ENCODE measurements at places on chromosomes 11 and 22.

- no peak for DNase-seq
Observed at GRCh38 chr11:6584528-6584927, 18.9 kb downstream of the RRP8 start.

- DNase-seq: no peak
Observed at GRCh38 chr11:38824573-38824972, 2226.5 kb upstream of the RAG2 start.

GRCh38 chr11:20066013-20066782 is 94.1 kb downstream of the DBX1 start:
- no peak for DNase-seq

- peak; percentile 83 for DNase-seq
Observed at GRCh38 chr11:15918212-15918611, 438.1 kb downstream of the SOX6 start.

DNA sequence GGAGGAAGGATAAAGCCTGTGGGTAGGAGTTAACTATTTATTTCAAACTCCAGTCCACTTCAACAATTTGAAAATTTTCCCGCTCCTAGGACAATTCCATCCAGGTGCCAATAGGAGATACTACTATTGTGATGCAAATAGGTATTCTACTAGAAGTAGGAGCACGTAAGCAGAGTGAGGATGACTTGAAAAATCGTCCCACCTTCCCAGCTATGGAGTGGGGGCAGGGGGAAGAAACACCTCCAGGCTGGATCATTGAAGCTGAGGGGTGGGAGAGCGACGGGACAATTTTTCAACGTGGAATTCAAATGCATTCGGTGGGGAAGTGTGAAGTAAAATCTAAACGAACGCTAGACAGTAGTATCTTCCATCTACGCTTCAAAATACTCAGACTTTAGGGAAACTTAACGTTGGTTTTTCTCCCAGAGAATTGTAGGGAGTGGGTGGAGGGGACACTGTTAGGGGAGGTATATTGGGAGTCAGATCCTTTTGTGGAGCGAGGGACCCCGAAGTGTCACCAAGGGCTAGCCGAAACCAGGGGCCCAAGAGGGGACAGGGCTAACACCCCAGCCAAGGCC is 523 bp upstream of the ARHGAP42 start:
- DNase-seq: no peak

- DNase-seq: no peak
Observed at GRCh38 chr22:33038836-33039235, 19.3 kb downstream of the SYN3 start.

- DNase-seq: no peak
Observed at GRCh38 chr11:126305699-126306098, 1.8 kb downstream of the DCPS start.

DNA sequence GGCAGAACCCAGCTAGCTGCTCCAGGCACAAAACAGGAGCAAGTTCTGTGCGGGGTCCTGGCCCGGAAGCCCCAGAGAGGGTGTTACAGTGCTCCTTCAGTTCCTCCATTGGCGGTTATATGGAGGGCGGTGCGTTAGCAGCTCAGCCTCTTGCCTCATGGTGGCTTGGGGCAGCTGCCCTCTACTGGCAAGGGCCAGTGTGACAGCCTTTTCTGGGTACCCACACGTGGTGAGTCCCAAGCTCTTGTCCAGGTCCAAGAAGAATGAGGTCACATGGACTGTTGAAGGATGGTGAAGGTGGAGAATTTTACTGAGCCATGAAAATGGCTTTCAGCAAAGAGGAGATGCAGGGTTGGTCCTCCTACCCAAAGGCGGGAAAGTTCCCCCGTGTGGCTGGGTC is 100.5 kb downstream of the WT1 start:
- no peak for DNase-seq

- DNase-seq: no peak
Observed at GRCh38 chr11:44606472-44606871, 41.0 kb downstream of the CD82 start.

GRCh38 chr22:24443668-24444067 is 16.3 kb downstream of the ADORA2A start:
- DNase-seq: no peak

GRCh38 chr22:24441406-24442351 is 14.3 kb downstream of the ADORA2A start:
- DNase-seq: no peak

- DNase-seq: no peak
Observed at GRCh38 chr22:19148417-19149046, 1.6 kb downstream of the GSC2 start.

DNA sequence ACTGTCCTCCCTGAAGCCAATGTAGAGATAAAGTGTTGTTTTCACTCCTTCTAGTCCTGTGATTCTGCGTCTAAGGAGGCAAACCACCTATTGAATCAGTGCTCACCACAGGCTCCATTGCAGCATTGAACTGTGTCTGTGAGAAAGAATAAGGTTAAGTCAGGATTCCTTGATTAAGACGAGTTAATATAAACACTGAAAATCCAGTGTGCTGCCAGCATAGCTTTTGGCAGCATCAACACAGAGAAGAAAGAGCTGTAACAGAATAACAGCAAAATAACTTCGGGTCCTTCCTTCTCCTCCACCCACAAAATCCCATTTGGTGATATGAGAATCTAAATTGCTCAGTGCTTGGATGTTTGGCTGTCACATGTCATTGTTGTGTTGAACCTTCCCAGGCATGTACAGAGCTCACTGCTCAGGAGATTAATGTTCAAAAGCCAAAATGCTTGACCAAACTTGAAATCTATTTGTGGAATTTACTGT is 185.2 kb upstream of the DDI1 start:
- DNase-seq: no peak

DNA sequence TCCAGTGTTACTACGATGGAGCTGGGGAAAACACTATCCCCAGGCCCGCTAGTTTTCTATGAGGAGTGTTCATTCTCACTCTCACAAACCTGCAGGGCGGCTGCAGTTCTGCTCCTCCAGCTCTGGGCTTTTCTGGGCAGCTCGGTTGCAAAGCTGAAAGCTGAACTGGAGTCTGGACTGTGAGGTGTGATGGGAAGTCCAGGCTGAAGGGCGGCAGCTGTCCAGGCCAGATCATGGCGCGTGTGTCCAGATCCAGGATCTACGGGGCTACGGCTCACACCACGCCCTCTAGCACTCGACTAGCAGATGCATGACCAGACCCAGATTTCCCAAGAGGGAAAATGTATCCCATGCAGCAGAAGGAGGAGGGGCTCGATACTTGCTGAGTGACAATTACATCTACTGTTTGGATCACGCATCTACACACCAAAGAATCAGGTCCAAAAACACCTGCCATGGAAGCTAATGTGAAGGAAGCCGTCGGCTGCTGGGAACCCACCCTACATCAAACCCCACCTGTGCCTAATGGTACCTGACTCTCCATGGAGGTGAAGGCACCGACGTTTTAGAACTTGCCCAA is 555.0 kb downstream of the BRD1 start:
- DNase-seq: no peak

DNA sequence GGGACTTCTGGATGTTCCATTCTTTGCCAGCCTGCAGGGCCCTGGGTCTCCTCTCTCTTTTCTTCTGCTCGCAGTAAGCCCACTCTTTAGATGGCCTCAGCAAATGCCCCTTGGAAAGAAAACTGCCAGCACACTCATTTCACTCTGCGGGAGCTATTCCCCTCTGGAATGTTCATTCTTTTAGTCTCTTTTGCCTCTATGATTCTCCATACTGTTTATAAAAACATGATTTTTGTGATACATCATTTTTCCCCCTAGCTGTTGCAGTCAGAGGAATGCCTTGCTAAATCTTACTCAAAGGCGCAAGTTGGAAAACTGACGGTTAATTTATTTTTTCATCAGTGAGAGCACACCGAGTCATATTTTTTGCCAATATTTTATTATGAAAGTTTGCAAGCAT is 184.9 kb downstream of the SNX19 start:
- no peak for DNase-seq

GRCh38 chr11:94641167-94641761 is 74.1 kb downstream of the PIWIL4 start:
- no peak for DNase-seq

DNA sequence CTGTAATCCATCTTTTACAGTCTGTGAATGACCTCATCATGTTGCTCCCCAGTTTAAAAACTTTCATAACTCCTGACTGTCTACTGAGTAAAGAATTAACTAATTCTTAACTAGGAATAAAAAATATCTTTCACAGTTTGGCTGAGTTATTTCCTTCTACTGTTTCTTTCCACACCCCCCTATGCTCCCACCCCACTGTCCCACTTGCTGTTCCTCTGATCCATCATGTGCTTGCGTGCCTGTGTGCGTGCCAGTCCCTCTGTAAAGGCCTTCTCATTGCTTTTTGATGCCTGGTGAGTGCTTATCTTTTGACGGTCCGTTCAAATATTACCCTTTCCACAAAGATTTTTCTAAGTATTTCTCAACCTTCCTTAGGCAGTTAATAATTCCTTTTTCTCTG is 55.6 kb downstream of the ATG16L2 start:
- DNase-seq: no peak

- no peak for DNase-seq
Observed at GRCh38 chr11:1869427-1870325, 16.8 kb downstream of the LSP1 start.

DNA sequence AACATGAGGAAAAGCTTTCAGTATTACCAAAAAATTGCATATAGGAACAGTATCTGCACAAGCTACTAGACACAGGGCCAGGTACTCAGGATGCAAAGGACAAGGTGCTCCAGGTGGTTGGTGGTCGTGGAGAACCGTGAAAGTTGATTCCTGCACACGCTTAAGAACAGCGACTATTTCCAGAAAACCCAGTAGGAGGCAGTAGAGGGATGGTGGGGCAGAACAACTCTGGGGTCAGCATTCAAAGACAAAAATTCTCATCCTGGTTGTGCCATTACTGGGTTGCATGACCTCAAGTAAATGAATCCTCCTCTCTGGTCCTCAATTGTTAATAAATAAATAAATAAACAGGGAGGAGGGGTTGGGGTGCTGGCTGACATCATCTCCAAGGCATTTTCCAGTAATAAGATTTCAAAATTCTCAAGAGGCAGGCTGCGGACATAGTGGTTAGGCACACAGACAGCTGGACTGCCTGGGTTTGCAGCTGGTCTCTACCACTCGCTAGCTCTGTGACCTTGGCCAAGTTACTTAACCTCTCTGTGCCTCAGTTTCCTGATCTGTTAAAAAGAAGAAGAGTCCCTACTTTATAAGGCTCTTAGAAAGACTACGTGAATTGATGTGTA is 89.6 kb downstream of the ISX start:
- DNase-seq: no peak

GRCh38 chr11:75269367-75269660 is 28.7 kb downstream of the TPBGL start:
- DNase-seq: no peak

DNA sequence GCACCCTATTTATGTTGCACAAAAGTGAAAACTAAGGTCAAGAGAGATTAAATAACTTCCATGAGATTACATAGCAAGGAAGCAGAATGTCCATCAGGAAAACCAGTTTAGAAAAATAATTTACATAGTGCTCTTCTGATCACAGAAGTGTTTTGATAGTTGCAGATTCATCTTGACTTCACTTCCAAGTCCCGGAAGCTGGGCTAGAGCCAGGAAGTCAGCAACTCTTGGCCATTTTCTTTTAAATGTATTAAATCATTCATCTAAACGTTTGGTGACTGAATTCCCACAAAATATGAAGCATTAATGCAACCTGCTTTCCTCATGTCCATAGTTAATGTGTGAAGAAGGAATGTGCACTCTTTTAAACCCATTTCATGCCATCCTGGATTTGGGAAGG is 29.7 kb downstream of the APLP2 start:
- no peak for DNase-seq

GRCh38 chr22:47162865-47163264 is 400.4 kb downstream of the TBC1D22A start:
- DNase-seq: no peak

DNA sequence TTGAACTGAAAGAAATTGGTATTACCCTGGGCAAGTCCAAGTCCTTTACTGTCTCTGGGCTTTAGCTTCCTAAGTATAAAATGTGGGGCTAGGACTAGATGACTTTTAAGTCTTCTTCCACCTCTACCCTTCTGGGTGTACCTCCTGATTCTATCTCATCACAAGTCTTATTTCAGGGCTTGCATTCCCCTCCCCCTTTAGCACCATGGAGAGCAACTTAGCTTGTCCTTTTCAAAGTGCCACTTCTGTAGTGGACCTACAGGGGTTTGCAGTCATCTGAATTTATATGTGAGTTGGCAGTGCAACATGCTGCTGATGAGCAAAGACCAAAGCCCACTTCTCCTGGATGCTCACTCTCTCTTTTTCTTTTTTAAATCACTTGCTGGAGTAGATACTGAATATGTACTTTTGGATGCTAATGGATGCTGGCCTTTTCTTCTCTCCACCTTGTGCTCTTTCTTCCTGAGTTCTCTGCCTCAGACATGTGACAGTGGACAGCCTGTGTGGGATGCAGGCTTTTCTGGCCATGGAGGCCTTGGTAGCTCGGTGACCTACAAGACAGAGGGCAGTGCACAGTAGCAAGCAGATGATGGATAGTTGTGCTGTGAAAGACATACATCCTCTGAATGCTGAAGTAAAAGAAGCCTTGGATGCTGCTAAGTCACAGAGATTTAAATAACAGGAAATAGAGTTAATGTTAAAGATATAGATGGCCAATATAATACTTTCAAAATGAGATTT is 185.0 kb downstream of the NELL1 start:
- DNase-seq: no peak

DNA sequence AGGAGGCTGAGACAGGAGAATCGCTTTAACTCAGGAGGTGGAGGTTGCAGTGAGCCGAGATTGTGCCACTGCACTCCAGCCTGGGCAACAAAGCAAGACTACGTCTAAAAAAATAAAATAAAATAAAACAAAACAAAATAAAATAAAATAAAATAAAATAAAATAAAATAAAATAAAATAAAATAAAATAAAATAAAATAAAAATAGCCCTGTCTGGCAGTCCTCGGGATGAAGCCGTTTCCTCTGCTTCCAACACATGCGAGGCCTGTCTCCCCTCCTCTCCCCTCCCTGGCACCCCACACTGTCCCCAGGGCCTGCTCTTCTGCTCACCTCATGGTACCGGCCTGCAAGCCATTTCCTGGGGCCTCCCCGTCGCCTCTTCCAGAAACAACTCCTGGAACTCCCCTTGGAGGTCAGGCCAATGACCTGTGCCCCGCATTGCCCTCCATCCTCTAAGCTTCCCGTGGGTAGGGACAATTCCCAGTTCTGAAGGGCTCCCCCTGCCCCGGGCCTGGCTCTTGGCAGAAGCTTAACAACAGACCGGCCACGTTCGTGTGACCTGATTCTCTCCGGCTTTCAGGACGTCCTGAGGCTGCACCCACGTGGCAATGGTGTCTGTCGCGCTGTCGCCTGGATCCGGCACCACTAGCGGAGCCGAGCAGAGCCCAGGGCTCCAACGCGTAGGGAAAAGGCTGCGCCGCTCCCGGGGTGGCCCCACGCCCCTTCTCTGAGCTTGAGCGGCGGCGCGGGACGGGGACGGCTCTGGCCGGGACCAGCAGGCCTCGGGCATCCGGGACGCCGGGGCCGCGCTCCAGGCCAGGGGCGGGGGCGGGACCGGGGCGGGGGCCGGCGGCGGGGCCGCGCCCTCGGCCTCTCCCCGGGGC is 456 bp upstream of the PARVB start:
- DNase-seq: no peak

- DNase-seq: no peak
Observed at GRCh38 chr11:106156290-106156937, 79.0 kb downstream of the AASDHPPT start.

Data from NCI-H1105 (cell line).